Nucleus accumbens (tissue), 56 donors: ENCODE measurements at places on chromosomes 13 and 19.

DNA sequence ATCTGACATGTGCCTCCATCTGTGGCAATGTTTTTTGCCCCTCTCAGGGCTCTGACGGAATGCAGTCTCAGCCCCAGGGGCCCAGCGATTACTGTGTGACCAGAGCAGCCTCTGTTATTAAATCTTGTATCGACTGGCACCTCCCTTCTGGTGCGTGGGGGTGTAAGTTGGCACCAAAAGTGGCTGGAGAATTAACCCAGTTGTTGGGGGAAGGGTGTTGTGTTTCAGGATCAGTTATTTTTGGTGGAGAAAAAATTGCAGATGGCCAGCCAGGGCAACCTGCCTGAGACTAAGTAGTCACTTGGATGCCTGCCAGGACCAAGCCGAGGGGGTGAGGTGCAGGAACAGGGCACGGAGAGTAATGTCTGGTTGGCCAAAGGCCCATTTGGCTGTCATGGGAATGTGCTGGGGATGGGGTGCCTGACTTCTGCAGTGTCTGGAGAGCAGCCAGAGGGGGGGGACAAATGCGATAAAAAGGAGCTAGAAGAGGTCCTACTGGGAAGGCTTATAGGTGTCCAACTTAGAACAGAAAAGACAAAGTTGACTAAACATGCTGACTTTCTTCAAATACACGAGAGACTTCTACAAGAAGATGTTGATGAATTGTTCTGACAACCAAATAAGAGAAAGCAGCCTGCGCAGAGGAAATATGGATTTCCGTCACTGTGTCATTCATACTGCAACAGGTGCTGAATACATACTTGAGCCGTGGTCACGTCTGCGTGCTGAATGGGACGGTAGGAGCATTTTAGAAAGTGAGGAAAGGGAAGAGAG is 69.8 kb downstream of the SIAH3 start:
- DNase-seq = no peak

GRCh38 chr13:44622261-44622660 is 46.1 kb upstream of the TSC22D1 start:
- DNase-seq = no peak

DNA sequence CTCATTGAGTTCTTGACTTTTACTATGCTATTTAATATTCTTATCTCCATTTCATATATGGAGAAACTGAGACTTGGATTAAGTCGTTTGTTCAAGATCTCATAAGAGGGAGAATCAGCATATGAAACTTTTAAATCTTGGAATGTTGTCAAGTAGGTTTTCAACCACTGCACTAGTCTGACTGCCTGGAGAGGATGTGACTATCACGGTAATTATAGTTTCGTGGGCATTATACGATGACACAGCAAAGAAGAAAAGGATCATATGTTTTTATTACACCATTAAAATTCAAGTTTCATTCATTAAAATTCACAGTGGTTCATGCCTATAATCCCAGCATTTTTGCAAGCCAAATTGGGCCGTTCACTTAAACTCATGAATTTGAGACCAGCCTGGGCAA is 555.2 kb downstream of the SLITRK1 start:
- DNase-seq = no peak

GRCh38 chr13:47708386-47708785 is 292.7 kb downstream of the SUCLA2 start:
- no peak for DNase-seq

DNA sequence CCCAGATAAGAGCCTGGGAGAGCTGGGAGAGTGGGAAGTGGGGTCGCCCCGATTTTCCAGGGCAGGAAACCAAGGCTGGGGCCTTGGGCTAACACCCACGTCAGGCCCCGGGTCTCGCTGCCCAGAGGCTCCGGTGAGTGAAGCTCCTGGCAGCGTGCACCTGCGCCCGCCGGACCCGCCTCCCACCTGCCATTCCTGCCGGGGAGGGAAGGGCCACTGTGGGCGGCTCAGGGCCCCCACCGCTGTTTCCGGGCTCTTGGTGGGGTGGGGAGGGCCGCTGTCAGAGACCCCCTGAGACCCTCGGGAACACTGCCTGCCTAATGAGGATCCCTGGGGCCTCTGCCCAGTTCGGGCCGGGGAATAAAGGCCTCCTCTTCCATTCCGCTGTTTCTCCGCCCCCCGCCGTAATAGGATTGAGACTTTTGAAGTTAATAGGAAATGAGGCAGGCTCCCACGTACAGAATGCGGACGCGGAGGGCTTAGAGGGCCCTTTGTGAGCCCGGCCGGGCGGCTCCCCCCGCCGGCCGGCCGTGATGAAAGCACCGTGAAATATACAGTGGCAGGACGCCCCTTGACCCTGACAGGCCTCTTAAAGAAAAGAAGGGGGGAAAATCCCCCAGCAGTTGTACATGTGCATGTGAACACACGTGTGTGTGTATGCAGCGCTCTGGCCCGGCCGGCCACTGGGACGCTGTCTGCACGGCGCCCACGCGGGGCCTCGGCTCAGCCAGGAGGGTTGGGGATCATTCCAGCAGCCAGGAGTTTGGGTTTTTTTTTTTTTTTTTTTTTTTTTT is 33.2 kb downstream of the EFNA2 start:
- DNase-seq = no peak

GRCh38 chr13:21522130-21522529 is 63.0 kb upstream of the ZDHHC20 start:
- no peak for DNase-seq

- DNase-seq = no peak
Observed at GRCh38 chr19:31910224-31910623, 435.2 kb upstream of the ZNF507 start.

DNA sequence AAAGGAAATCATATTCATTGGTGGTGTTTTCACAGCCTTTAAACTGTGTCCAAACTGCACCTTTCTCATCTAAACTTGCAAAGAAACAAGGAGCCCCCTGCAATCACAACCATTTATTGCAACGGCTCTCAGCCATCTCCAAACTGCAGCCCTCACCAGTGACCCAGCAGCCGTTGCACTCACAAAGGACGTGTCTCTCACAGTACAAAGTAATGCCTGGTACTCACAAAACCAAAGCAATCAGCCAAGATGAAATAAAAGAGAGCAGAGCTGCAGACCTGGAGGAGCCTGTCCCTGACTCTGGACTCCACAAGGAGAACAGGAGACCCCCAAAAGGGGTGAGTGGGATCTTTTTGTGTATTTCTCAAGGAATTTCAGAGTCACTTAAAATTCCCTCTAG is 20.2 kb upstream of the CEACAM21 start:
- no peak for DNase-seq
